ENCODE measurements at places on chromosomes 12 and 14.

GRCh38 chr14:88228522-88229236 is 94.4 kb downstream of the KCNK10 start:
- no peak for DNase-seq

DNA sequence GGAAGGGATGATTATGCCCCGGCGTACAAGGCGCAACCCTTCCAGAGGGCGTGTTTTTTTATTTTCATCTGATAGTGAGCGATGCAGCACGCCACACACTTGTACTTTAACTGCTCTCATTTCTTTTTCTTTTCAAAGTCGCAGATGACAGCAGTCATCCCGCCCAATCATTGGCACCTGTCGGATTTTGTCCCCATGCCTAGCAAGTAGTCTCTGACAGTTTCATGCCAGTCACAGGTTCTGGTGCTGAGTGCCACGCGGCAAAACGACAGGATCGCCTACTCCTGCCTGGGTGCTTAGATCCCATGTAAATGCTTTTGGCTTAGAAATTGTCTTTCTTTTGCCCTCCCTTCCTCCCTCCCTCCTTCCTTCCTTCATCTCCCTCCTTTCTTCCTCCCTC is 117.7 kb downstream of the GLT1D1 start:
- no peak for DNase-seq

GRCh38 chr14:58296726-58297125 is 1.6 kb upstream of the ARID4A start:
- no peak for DNase-seq

- DNase-seq: no peak
Observed at GRCh38 chr12:94586589-94587259, 63.6 kb downstream of the TMCC3 start.

- no peak for DNase-seq
Observed at GRCh38 chr12:114694436-114695304, 10.7 kb upstream of the TBX3 start.

GRCh38 chr12:53515291-53515680 is 8.0 kb upstream of the NPFF start:
- DNase-seq: no peak

- no peak for DNase-seq
Observed at GRCh38 chr12:131829791-131830334, 1.7 kb downstream of the MMP17 start.

DNA sequence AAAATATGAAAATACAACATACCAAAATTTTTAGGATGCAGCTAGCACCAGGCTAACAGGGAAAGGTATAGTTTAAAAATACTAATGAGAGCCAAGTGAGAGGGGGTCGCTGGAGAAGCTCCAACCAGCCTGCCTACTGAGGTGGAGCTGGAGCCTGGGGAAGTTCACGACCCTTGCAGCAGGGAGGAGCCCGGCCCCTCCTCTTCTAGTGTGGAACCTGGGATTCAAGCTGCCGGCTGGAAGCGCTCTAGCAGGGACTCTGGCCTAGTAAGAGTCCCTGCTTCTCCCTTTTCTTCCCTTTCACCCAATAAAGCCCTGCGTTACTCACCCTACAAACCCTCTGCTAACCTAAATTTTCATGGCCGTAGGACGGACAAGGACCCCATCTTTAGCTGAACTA is 5.0 kb upstream of the KCNK13 start:
- DNase-seq: no peak

- no peak for DNase-seq
Observed at GRCh38 chr14:73694083-73694482, 20.1 kb downstream of the PNMA1 start.

DNA sequence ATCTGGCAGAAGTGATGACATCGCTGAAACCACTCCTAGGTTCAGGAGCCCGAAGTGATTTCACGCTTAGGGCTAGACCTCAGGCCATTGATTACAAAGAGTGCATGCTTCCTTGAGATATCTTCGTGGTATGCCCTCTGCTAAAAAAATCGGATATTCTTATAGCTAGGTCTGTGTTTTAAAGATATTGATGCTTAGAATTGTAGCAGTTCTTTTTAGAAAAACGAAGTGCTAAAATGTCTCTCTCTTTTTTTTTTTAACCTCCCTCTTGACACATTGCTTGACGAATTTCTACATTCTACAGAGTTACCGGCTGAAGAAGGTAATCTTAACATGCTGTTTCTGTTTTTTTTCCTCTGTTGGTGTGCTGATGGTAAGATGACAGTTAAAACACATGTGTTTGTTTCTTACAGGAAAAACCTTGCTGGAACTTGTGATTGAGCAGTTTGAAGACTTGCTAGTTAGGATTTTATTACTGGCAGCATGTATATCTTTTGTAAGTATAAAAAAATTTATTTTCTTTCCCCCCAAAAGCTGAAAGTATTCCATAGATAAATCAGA is 1.3 kb downstream of the ATP2A2 start:
- no peak for DNase-seq

GRCh38 chr14:72864712-72865365 is 29.1 kb downstream of the DPF3 start:
- DNase-seq: no peak

- no peak for DNase-seq
Observed at GRCh38 chr14:70784886-70785285, 24.4 kb downstream of the MAP3K9 start.

- no peak for DNase-seq
Observed at GRCh38 chr12:1591034-1591433, 3.3 kb downstream of the FBXL14 start.

GRCh38 chr12:96140174-96140573 is 54.0 kb upstream of the ELK3 start:
- no peak for DNase-seq

DNA sequence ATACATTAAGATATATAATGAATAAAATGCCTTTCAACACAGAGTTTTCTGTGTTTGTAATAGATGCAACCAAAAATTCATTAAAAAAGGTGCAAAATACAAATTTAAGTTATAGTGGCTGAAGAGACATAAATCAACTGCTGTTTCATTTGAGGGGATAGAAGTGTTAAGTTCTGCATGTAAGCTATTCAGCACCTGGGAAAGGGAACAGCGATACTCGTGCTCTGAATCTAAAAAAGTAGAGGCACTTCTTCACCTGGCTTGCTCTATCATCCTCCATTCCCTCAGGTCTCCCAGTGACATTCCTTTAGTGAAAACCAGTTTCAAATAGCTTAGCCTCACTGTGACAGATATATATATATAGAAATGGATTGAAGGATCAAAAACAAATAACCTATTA is 222.6 kb downstream of the ACSS3 start:
- peak; percentile 20 for DNase-seq

DNA sequence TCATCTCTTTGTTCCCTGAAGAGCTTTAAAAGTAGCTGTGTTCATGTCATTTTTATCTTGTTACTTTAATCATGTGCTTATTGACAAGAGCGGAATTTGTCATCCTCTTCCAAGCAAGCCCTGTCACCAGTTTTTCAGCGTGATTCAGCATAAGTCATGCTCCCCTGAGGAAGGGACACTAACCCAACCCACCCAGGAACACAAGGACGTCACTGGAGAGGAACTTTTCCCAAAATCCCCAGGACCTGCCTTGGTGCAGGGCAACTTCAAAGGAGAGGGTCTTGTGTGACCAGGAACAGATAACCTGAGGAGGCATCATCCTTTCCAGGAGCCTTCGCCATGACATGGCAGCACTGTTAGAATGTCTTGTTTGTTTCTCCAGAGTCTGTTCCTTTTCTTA is 107.1 kb upstream of the DIO3 start:
- no peak for DNase-seq

DNA sequence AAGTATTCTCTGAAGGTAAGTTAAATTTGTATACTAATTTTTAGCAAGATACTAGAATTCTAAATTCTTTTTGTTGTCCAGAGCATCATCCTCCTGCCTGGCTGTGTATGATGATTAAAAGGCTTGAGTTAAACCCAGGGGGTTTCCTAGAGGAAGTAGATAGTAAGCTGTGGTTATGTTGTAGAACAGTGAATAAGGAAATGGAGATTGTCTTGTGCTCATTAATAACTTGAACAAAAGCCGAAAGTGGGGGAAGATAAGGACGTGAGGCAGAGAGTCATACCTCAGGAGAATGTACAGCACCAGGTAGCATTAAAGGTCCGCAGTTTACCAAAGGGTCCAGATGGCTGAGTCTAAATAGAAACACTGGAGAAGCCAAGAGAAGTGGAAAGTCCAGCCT is 42.0 kb downstream of the CKB start:
- no peak for DNase-seq

- no peak for DNase-seq
Observed at GRCh38 chr14:104766863-104767633, 14.1 kb downstream of the SIVA1 start.

GRCh38 chr14:101627915-101628262 is 66.6 kb downstream of the DIO3 start:
- no peak for DNase-seq

GRCh38 chr14:73467377-73467776 is 9.0 kb upstream of the NUMB start:
- no peak for DNase-seq

DNA sequence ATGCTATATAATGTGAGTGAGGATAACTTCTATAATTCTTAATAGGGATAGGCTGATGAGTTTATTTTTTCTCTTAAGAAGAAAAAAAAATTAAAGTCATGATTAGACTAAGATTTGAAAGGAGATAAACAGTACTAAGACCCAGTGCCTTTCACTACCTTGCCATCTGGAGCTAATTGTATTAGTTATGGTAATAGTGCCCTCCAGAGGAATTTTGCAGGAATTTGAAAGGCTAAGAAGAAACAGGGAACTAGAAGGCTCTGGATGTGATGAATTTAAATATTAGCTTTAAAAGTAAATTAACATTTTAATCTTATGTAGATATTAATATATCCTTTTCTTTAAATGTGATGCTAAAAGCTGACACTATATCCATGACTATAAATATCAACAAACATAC is 36.6 kb upstream of the PIK3C2G start:
- DNase-seq: peak; percentile 34

DNA sequence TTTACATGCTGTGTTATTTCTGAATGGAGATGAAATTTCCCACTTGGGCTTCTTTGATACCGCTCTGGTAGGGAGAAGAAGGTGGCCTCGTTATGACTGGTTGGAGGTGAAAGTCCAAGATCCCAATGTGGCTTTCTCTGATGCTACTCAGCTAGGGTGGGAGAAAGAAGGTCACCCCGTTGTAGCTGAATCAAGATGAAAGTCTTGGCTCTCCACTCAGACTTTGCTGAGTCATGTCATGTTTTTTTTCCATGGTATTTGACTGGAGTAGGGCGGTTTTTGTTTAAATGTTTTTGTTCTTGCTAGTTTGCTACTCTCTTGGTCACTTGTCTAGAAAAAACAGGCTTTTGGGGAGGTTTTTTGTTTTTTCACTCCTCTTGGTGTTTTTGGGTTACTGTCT is 2.4 kb upstream of the PDE6H start:
- DNase-seq: no peak

GRCh38 chr12:106123551-106124081 is 15.1 kb downstream of the NUAK1 start:
- DNase-seq: no peak

- no peak for DNase-seq
Observed at GRCh38 chr12:131702573-131702877, 8.4 kb upstream of the SFSWAP start.

DNA sequence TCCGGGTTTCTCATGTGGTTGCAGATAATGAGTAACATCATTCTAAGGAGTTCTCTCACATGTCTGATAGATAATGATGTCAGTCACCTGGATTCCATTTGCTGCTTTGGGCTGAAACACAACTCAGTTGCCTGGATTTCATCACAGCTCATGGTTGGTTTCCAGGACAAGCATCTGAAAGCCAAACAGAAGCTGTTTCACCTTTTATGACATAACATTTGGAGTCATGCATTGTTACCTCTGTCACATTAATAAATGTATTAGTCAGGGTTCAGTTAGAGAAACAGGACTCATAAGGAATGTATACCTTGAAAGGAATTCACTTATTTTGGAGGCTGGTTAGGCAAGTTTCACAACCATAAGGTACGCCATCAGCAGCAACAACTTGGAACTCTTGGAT is 251.9 kb upstream of the ATXN7L3B start:
- DNase-seq: no peak

DNA sequence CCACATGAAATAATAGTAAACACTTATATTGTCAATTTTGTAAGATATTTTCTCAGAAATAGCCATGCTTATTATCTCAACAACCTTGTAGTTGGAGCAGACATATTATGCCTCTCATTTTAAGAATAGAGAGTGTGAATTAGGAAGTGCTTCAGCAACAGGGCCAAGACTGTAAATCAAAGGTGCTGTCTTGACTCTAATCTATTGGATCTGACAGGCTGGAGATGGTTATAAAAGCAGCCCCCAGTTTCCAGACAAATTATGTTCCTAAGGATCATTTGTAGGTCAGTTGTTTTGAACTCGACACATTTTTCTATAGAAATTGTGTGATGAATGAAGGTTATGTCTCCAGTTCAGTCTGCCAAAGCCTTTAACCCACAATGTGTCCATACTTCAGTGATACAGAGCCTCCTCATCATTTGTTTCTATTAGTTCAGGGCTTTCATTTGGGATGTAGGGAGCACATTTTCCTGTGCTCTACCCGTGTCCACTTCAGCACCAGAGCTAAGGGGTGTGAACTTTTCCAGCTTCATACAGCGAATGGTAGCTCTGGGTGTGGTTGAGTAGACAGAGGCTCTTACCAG is 284.8 kb upstream of the FBXO33 start:
- DNase-seq: no peak
